Neural cell (in vitro differentiated cells): ENCODE measurements at places on chromosomes 4 and X. TPM values are rescaled to one million over a fixed set of nuclear protein-coding genes. Genes with fewer than 3 reads are reported as not detected.

IQCM gene
- polyA plus RNA-seq: not detected in 2 replicates

LRCH2 gene
- polyA plus RNA-seq: 43.3 and 46.6 TPM in 2 replicates

TEX28 gene
- polyA plus RNA-seq: not detected in 2 replicates

SYP gene
- 240 and 281 TPM in 2 replicates for polyA plus RNA-seq

EPGN gene
- not detected in 2 replicates for polyA plus RNA-seq

SLC2A9 gene
- polyA plus RNA-seq: not detected in 2 replicates

ARHGAP36 gene
- polyA plus RNA-seq: 4.9 and 6.7 TPM in 2 replicates

TEX13C gene
- polyA plus RNA-seq: 0.22 TPM in 1 of 2 replicates, not detected in the other

PGAM4 gene
- polyA plus RNA-seq: not detected in 2 replicates
